ENCODE measurements at places on chromosomes 2 and 18. TPM values are rescaled to one million over a fixed set of nuclear protein-coding genes. Genes with fewer than 3 reads are reported as not detected.

SPATA3 gene
- not detected for total RNA-seq

OTOS gene
- not detected for total RNA-seq

TMEM198 gene
- under 0.01 TPM for total RNA-seq

HOXD1 gene
- not detected for total RNA-seq

GCG gene
- not detected for total RNA-seq

CRYGD gene
- not detected for total RNA-seq

FAM168B gene
- 168 TPM for total RNA-seq

PROC gene
- total RNA-seq = 0.26 TPM

CDK5R2 gene
- total RNA-seq = not detected

ALK gene
- not detected for total RNA-seq

MROH2A gene
- total RNA-seq = not detected

CDH7 gene
- total RNA-seq = not detected

DNA sequence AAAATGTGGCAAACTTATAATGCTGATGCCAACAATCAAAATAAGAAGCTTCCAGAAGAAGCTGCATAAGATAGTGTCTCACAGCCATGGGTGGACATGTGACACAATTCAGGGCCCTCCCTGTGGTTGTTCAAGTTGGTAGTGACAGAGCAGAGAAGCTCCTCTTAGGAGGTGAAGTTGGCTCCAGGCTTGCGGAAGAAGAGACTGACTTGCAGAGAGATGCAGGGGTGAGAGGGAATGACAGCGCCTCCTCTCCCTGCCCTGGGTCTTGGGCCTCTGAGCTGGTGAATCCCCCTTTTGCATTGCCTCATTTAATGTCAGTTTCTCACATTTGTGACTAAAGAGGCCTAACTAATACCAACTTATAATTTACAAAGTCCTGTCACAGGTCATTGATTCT lies 23.0 kb upstream of the RHOB start:
- no peak for DNase-seq

DNA sequence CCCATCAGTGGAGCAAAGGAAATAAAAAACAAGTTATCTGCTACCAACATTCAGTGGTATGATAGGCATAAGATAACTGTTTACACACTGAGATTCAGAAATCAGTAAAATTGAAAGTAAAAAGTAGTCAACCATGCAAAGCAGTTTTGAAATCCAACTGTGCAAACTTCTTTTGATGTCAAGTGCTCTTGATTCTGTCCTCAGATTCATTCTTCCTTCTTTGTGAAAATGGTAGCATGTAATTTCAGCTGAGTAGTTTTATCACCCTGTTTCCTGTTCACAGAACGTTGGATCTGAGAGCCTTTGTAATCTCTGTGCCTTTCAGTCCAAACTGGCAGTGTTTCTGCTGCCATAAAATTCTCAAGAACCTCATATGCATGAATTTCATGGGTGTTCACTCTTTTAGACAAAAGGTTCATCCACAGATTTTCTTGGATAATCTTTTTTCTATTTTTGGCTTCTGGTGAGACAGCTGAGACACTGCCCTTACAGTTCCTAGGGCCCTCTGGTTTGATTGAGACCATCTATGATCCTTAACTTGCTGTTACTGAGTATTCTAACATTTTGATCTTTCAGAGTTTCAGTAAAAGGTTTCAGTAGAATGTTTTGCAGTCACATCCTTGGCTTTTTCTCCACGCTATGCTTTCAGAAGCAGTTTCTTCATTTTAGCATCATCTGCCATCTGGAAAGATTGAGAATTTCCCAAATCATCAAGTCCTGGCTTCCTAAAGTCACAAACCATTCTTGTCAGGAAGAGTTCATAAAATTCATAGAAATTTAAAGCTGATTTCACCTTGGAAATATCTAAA lies 272.3 kb upstream of the EPHA4 start:
- DNase-seq = no peak

GRCh38 chr2:60706021-60706420 lies 50.0 kb upstream of the PAPOLG start:
- peak; percentile 58 for DNase-seq

DNA sequence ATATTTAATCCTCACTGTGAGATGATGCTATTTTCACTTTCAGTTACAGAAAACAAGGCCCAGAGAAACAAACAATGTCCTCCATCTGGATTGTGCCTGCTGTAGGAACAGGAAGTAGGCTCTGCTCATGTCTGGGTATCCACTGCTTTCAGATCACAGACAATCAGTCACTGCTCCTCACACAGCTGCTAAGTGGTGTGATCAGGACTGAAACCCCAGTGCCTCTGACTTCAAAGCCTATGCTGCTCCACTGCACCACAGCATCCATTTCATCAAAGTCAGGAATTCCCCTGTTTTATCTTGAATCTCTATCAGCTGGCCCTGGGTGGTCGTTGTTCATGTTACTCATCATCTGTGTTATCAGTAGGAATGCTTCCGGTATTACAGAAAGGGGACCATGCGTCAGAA lies 303.8 kb upstream of the TRIB2 start:
- no peak for DNase-seq

DNA sequence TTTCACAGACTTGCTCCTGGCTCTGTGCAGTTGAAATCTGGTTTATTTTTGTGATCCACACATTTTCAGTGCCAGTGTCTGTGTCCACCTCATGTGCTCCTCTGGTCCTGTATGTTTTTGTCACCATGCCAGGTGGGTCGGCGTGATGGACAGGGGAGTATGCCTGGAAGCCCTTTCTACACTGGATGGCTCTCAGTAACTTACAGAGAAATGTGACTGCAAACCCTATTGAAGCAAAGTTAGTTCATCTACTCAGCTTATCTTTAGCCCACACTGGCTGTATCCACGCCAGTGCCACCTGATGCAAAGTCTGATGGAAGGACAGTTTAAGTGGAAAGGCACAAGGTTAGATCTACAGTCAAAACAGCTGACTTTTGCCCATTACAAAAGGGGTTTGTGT lies 4.3 kb downstream of the IMPA2 start:
- DNase-seq = no peak

- DNase-seq = peak; percentile 44
Observed at GRCh38 chr2:175366815-175367214, 185.3 kb upstream of the ATP5MC3 start.

DNA sequence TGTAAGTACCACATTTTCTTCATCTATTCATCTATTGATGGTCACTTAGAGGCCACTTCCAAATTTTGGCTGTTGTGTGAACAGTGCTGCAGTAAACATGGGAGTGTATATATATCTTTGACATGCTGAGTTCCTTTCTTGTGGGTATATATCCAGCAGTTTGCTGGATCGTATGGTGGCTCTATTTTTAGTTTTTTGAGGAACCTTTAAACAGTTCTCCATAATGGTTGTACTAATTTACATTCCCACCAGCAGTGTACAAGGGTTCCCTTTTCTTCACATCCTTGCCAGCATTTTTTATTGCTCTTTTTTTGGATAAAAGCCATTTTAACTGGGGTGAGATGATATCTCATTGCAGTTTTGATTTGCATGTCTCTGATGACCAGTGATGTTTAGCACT lies 7.3 kb upstream of the ATP5MC3 start:
- no peak for DNase-seq

DNA sequence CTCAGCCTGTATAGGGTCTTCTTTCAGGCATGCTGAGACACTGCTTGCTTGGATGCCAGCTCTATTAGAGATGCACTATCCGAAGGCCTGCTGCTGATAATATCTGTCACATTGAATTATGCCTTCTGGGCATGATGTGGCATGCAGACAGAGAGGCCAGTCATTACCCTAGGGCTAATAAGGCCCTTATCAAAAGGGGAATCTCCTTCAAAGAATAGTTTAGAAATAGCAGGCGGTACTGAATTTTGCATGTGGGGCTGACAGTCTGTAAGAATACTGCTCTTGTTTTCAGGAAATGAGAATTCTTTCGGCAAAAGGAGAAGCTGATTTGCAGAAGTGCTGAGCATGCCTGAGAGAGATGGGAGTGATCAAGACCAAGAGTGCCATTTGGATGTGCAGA lies 13.1 kb upstream of the LHCGR start:
- DNase-seq = no peak

GRCh38 chr18:61031626-61032025 lies 301.6 kb upstream of the CDH20 start:
- DNase-seq = no peak

DNA sequence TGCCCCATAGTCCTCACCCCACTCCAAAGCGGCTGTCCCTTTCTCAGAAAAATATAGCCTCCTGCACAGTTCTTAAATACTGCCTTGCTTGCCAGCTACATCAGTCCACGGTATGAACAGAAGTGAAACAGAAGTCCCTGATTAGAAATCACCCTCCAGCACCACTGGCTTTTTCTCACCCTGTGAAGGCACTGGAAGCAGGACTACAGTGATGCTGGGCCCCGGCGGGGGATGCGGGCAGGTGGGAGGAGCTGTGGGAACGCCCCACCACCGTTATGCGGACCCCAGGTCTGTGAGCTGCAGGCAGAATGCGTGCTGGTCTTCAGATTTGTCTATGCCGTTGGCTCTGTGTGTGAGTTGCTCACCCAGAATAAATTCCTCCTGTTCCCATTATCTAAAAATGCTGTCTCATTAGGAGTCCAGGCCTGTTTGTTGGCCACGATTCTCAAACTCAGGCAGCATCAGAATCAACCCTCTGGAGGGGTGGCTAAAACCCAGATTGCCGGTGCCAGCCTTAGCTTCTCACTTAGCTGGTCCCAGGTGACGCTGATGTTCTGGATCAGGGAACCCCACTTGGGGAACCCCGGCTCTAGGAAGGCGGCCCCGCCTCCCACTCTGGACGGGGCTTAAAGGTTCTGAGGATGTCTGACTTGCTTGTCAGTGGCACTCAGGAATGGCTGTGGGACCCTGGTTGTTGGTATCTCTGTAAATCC lies 224.8 kb upstream of the PXDN start:
- no peak for DNase-seq

DNA sequence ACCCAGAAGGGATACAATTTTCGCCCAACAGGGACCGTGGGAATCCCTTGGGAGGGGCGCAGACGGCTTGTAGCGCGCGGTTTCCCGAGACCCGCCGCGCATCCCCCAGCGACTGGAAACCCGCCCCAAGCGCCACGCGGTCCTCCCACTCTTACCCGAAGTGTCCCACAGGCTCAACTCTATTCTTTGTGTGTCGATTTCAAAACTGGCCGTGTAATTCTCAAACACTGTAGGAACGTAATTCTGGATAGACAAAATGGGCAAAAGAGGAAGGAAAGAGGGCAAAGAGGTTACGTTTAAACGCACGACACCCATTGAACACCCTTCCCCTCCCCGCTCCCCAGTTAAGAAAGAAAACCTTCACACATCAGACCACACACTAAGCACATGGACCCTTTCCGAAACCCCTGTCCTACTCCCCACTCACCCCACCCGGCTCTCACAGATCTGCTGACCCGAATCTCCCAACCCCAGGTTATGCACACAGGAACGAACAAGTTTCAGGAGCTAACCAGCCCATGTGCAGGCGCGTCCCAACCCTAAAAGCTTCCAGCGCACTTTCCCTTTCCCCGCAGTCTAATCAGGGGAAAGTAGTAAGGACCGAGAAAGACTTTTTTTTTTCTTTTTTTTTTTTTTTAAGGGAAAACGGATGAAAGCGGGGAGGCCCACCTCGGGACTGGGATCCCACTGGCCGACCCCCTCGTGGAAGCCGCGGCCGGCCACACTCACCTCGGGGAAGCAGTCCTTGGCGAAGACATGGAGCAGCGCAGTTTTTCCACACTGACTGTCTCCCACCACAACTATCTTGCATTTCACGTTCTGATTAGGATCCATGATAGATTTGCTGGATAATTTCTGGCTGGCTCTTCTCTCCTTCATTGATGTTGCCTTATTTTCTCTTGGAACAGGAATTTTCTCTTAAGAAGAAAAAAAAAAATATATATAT lies 655 bp downstream of the RND3 start:
- no peak for DNase-seq

DNA sequence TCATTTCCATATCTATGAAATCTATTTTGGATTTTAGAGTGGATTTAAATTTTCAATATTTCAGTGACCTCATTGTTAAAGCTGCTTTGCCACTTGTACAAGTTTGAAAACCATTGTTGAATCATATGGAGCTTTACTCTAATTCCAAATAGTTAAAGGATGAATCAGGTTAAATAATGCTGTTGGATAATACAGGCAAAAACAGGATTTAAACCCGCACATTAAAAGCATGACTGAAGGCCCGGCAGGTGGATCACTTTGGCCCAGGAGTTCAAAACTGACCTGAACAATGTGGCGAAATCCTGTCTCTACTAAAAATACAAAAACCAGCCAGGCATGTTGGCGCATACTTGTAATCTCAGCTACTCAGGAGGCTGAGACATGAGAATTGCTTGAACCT lies 68.3 kb downstream of the RIF1 start:
- DNase-seq = peak; percentile 59

GRCh38 chr2:221447310-221447709 lies 124.8 kb downstream of the EPHA4 start:
- peak; percentile 56 for DNase-seq

- DNase-seq = no peak
Observed at GRCh38 chr2:28165087-28165635, 227.5 kb upstream of the FOSL2 start.

- no peak for DNase-seq
Observed at GRCh38 chr2:179311101-179311500, 46.5 kb upstream of the SESTD1 start.

DNA sequence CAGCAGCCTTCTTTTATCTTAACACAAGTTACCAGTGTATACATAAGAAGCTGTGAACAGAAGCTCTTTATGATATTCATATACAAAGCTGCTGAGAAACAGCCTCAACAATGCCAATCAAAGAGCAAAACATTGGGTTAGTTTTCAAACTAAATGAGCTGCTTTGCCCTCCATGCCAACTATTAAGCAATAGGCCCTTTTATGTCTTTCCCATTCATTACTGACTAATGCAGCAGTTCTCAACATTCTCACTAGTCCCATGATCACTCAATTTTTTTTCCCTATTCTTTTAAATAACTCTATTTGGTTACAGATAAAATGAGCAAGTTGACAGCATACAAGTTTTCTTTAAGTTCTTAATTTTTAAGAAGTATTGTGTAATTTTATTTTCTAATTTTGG lies 57.9 kb upstream of the FRZB start:
- DNase-seq = peak; percentile 59

DNA sequence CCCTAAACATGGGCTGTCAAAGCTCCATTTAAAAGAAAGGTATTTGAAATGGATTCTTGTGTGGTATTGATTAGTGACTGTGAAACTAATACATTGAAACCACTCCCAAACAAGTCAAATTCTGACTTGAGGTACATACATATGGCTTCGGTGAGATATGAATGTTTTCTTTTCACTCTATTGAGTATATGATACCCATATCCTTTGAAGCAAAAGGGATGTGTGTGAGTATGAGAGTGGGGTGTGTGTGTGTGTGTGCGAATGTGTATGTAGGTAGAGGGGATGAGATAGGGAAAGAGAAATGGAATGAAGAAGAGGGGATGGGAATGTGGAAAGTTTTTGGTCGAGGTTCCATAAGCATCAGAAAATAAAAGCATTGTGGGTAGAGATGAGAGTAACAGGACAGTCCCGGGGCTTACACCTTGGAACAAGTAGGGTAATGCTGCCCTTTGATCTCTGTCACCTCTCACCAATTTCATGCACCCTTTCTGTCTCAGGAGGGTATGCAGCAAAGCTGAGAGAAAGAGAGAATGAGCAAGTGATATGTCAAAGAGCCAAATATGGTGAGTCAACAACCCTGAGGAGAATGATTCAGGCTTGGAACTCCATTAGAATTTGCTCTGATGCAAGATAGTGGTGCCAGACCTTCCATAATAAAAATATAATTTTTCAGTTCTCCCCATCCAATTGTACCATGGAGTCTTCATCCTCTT lies 64.0 kb upstream of the ZEB2 start:
- peak; percentile 90 for DNase-seq

GRCh38 chr2:75808793-75809535 lies 98.2 kb upstream of the GCFC2 start:
- DNase-seq = peak; percentile 46

- DNase-seq = no peak
Observed at GRCh38 chr2:86020984-86021383, 84.7 kb downstream of the POLR1A start.

Data from bronchial epithelial cell (primary cell).